ENCODE measurements at places on chromosomes 16 and 17.

DNA sequence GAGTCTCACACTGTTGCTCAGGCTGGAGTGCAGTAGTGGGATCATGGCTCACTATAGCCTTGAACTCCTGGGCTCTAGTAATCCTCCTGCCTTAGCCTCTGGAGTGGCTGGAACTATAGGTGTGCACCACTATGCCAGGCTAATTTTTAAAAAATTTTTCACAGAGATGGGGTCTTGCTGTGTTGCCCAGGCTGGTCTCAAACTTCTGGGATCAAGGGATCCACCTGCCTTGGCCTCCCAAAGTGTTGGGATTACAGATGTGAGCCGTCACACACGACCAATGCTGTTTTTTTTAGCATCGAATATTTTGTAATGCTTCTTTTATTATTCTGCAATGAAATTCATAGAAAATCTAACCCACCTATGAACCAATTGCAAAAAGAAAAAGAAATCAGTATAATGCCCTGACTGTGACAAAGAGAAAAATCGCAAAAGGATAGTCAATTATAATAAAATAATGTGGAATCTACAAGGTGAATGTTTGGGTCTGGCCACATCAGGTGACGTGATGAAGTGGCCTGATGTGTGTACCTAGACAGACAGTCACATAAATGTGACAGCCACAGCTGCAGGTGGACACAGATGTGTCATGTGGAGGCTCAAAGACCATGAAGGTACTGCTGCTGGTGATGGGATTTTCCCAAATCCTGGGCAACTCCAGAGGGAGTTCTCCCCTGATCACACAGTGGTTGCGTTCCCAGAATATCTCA lies 33.6 kb upstream of the ZCCHC14 start:
- DNase-seq, result no peak

- no peak for DNase-seq
Measured at GRCh38 chr17:68718926-68719325, 117.8 kb upstream of the FAM20A start.

DNA sequence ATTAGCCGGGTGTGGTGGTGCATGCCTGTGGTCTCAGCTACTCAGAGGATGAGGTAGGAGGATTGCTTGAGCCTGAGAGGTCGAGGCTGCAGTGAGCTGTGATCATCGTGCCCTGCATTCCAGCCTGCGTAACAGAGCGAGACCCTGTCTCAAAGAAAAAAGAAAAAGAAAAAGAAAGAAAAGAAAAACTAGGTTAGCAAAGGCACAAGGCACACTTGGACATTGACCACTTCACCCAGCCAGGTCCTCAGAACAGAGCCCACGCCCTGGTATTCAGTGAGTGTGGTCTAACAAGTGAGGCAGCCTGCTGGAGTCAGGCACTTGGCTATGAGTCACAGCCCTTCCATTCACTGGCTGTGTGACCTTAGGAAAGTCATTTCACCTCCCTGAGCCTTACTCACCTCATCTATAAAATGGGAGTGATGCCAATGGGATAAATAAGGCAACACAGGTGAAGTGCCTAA lies 10.4 kb downstream of the MILR1 start:
- DNase-seq, result no peak

GRCh38 chr17:76791053-76791980 lies 53.4 kb downstream of the MFSD11 start:
- no peak for DNase-seq

DNA sequence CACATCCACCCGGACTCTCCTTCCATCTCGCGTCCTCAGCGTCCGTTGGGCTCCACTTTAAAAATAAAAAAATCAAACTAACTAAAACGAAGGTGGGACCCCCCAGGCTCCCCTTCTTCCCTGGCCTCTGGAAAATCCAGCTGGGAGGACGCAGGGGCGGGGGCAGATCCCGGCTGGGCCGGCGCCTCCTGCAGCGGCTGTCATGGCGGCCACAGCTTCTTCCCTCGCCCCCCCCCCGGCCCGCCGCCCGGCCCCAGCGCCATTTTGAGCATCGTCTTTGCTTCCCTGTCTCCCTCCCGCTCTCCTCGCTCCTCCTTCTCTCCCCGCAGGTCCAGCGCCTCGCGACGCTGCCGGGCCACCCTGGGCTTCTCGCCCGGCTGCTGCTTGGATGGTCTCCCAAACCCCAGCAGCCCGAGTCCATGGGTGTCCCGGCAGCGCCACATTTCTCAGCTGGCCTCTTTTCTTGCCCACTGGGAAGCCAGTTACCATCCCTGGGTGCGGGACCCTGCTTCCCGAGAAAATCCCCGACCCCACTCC lies 3.3 kb downstream of the HOXB2 start:
- no peak for DNase-seq

- DNase-seq, result no peak
Measured at GRCh38 chr17:68587847-68588246, 13.3 kb downstream of the FAM20A start.

GRCh38 chr16:3745751-3746355 lies 28.5 kb upstream of the TRAP1 start:
- DNase-seq, result no peak

Measured in NCI-H524 treated with DMSO at 0.1 percent for 48 hours (cell line).